Left ventricle myocardium superior (tissue), 1 donor: ENCODE measurements at places on chromosomes 7 and 10. TPM values are rescaled to one million over a fixed set of nuclear protein-coding genes. Genes with fewer than 3 reads are reported as not detected.

The ARHGAP21 gene
- total RNA-seq, result 57.9 TPM

The VENTX gene
- total RNA-seq, result 0.99 TPM

The AKR1B1 gene
- 230 TPM for total RNA-seq

The NKX1-2 gene
- not detected for total RNA-seq

The SEMA3C gene
- 71.7 TPM for total RNA-seq

The NUDT13 gene
- 4.5 TPM for total RNA-seq

The AGMO gene
- total RNA-seq, result 0.32 TPM

The IFIT3 gene
- 8.8 TPM for total RNA-seq

The FAM25C gene
- total RNA-seq, result not detected

The CADPS2 gene
- 29.1 TPM for total RNA-seq

The TMEM176B gene
- 45.2 TPM for total RNA-seq

The LRMDA gene
- 23.1 TPM for total RNA-seq

The PLXNA4 gene
- 19.2 TPM for total RNA-seq

The UFSP1 gene
- 1.9 TPM for total RNA-seq

The CDC123 gene
- 54.8 TPM for total RNA-seq

The PRKAR2B gene
- 24.2 TPM for total RNA-seq

The PON3 gene
- total RNA-seq, result 0.77 TPM

The GPR141 gene
- total RNA-seq, result 0.64 TPM

The C10orf88 gene
- 5.0 TPM for total RNA-seq

The MCU gene
- total RNA-seq, result 15.6 TPM
